ENCODE measurements at places on chromosomes 6 and 20.

DNA sequence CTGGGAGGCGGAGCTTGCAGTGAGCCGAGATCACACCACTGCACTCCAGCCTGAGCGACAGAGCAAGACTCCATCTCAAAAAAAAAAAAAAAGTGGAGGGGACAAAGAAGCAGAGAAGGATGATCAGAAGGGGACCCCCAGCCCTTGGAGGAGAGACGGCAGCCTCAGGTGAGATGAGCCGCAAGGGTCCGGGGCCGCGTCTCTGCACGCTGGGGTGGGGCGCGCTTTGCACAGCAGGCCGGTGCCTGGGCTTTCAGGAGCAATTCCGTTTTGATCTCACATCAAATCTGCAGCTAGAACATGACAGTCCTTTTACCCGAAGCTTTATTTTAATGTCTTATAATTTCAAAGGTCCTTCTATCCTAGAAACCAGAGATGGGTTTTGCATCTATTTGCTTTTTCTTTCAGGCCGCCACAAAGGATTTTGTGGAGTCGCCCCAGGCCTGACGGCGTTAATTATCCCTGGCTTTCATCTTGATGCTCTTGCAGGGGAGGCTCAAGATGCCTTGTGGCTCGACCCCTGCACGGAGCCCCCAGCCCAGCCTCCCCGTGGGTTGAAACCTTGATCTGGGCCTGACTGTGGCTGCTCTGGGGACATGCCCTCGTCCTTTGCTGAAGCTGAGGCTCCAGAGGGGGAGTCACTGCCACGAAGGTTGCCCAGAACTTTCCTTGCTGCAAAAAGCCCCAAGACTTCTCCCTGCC, 17.3 kb downstream of the HRH3 start:
- no peak for DNase-seq

GRCh38 chr20:43984587-43984986, 69.9 kb downstream of the TOX2 start:
- no peak for DNase-seq

DNA sequence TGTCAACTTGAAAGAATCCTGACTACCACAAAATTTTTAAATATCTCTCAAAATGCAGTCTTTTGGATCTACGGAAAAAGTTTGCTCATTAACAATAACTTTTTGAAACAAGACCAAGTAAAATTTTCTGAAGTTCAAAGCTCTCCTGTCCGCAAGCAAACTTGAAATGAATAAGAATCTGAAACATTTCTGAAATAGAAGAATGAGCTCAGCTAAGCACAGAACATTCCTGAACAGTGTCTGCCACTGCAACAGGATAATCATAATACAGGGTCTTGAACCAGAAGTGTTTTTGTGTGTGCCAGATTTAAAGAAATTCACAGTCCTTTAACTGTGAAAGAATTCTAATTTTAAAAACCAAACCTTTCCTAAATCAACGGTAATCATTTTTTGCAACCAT, 49.1 kb upstream of the TASP1 start:
- DNase-seq: no peak

DNA sequence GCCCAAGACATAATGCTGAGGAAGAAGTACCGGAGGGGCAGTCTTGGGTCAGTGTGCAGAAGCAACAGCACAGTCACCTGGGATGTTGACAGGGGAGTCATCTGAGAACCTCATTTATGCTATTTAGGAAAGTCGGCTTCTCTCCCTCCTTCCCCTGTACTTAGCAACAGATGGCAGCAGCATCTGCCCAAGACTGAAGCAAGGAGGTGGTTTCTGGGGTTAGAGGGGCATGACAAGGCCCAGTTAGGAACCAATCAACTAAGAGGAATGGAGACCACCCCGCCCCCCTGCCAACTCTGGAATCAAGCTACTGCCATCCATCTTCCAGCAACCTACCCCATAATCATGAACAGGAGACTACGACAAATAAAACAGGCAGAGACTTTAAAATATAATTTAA, 21.7 kb downstream of the RIPK1 start:
- DNase-seq: peak; percentile 69

DNA sequence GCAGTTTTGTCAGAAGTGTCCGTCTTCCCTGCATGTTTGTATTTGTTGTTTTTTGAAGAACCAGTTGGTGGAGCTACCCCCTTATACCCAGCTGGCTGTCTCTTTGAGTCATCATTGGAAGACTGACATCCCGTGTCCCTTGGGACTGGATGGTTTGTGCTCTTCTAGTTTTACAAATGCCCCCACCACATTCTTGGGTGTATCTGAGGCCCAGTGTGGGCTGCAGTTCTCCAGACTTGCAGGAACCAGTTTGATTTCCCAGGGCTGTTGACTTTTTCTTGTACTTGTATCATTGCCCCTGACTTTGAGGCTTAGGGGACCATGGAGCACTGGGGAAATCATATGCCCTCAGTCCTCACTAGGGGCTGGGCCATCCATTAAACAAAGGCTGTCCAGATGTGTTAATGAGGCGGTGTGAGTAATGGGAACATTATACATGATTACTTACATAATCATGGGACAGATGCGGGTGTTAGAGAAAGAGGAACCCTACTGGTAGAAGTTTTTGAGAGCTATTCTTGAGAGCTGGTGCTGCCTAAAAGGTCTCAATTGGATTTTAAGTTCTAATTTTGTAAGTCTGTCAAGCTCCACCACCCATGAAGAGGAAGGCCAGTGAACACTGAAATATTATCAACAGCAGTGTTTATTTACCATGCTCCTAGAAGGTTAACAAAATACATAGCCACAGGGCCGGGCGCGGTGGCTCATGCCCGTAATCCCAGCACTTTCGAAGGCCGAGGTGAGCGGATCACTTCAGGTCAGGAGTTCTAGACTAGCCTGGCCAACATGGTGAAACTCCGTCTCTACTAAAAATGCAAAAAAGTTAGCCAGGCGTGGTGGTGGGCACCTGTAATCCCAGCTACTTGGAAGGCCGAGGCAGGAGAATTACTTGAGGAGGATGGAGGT, 8.5 kb downstream of the JARID2 start:
- DNase-seq: no peak

Measured in D341Med (cell line).